OCI-LY7 (cell line): ENCODE measurements at places on chromosomes 3 and 15. TPM values are rescaled to one million over a fixed set of nuclear protein-coding genes. Genes with fewer than 3 reads are reported as not detected.

COLQ gene
- 0.28 and 0.42 TPM in 2 replicates for total RNA-seq

TRIM42 gene
- not detected in 2 replicates for total RNA-seq

CD276 gene
- total RNA-seq: not detected in 2 replicates

PPM1L gene
- 14.7 and 14.8 TPM in 2 replicates for total RNA-seq

DLL4 gene
- 0.15 TPM in 1 of 2 replicates, not detected in the other for total RNA-seq

ABHD2 gene
- total RNA-seq: 22.8 and 30.3 TPM in 2 replicates

RPUSD2 gene
- 15.7 and 18.9 TPM in 2 replicates for total RNA-seq
